ENCODE measurements at places on chromosomes 2 and 18.

GRCh38 chr18:49848115-49848514, 34.8 kb upstream of the ACAA2 start:
- DNase-seq: no peak

GRCh38 chr18:61556862-61557261, 223.6 kb downstream of the CDH20 start:
- no peak for DNase-seq

- DNase-seq: no peak
Observed at GRCh38 chr2:54437588-54437987, 18.5 kb upstream of the SPTBN1 start.

- DNase-seq: no peak
Observed at GRCh38 chr18:54673936-54674335, 82.9 kb downstream of the DYNAP start.

DNA sequence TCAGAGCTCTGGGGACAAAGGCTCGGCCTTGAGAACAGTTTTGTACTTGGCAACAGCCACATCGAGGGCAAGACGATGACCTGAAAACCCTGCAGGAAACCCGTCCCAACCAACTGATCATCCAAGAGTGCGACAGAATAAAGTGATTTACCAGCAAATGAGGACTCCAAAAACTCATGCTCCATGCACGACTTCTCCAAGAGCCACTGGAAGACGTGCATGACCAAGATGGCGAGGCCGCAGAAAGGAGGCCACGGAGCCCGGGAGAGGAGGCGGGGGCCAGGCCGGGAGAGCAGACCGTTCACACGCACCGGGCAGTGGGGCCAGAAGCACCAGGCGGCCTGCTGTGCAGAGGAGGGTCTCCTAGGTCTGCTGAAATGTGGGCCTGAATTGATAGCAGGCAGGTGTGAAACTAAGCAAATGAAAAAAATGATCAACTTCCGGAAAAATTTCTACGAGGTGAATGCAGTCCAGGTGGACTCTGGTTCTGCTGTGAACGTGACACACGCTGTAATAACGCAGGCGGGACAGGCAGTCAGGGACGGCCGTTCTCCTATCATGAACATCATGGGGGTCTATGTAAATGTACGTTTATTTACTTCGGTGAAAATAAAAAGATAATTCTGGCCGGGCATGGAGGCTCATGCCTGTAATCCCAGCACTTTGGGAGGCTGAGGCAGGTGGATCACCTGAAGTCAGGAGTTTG, 252.2 kb downstream of the HDAC4 start:
- no peak for DNase-seq

- no peak for DNase-seq
Observed at GRCh38 chr2:54347622-54348021, 91.6 kb upstream of the TSPYL6 start.

GRCh38 chr18:49967636-49968313, 154.4 kb upstream of the ACAA2 start:
- DNase-seq: no peak

DNA sequence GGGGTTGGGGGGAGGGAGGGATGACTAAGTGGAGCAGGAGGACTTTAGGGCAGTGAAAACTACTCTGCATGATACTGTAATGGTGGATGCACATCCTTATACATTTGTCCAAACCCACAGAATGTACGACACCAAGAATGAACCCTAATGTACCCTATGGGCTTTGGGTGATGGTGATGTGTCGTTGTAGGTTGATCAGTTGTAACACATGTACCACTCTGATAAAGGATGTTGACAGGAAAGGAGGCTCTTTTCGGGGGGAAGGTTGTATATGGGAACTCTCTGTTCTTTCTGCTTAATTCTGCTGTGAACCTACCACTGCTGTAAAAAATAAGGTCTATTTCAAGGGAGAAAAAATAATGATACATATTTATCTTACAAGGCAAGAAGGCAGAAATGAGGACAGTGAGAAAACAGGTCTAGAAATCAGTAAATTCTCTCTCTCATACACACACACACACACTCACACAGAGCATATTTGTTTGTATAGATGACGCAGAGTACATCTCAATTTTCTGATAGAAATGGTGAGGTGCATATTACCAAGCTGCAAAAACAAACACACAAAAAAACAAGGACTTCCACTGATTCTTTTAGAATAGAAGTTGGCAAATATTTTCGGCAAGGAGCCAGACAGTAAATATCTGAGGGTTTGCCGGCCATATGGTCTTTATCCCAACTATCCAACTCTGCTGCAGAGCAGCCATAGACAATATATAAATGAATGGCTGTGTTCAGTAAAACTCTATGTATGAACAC, 20.2 kb downstream of the FAM124B start:
- DNase-seq: peak; percentile 24

DNA sequence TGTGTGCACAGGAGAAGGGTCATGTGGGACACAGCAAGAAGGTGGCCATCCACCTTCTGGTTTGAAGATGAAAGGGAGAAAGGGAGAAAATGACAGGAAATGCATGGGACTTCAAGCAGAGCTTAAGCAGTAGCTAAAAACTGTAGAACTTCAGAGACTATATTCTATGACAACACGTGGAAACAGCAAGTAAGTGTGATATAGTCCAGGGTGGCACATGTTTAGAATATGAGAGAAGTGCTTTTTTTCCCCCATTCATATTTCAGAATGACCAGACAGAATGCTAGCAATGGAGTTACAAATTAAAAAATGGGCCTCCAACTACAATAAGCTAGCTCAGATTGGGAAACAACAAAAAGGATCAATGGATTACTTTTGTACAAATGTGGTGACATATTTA, 1042.2 kb downstream of the TMEM182 start:
- DNase-seq: no peak

DNA sequence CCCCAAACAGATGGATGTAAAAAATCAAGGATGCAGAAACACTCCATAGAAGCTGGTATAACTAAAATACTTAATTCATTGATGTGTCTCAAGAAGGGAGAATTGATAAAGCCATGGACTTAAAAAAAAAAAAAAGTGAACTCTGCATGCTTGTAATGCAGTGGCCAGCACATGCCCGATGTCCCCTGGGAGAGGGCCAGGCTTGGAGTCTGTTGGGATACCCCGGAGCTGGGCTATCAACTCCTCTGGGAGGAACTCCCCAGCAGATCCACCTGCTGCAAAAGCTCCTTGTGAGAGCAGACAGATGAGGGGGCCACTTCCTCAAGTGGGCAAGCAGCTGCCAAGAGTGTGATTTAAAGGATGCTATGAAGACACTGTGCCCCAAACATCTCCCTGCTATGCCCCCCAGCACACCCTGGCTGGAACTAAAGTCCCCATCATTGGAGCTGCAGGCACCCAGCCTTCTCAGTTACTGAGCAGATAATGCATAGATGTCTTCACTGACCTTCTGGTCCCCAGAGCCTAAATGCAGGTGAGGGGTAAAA, 311.5 kb upstream of the ID2 start:
- no peak for DNase-seq

DNA sequence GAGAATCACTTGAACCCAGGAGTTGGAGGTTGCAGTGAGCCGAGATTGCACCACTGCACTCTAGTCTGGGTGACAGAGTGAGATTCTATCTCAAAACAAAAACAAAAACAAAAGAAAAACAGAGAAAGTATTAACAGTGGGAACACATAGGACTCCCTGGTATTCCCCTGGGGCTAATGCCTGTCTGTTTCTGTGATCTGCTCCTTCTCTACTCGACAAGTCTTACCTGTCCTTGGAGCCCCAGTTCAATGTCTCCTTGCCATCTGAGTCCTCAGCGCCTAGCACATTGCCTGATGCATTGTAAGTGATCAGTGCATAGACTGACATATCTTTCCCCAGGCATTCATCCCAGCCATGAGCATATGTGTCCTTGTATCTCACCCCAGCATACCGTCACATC, 85.8 kb downstream of the ASAP2 start:
- DNase-seq: no peak

DNA sequence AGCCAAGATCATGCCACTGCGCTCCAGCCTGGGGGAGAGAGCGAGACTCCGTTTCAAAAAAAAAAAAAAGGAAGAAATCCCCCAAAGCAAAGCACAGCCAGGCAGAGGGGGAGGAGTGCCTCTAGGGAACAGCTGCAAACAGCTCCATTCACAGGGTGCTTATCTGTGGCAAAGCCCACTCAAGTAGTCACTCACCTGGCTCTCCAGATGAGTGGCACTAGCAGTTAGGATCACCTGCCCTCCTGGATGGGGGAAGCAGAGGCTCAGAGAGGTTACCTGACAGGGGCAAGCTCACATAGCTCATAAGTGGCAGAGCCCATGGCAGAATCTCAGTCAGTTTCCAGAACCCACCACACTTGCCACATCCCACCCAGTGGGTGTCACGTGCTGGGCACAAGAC, 30.3 kb downstream of the TFCP2L1 start:
- DNase-seq: peak; percentile 72

DNA sequence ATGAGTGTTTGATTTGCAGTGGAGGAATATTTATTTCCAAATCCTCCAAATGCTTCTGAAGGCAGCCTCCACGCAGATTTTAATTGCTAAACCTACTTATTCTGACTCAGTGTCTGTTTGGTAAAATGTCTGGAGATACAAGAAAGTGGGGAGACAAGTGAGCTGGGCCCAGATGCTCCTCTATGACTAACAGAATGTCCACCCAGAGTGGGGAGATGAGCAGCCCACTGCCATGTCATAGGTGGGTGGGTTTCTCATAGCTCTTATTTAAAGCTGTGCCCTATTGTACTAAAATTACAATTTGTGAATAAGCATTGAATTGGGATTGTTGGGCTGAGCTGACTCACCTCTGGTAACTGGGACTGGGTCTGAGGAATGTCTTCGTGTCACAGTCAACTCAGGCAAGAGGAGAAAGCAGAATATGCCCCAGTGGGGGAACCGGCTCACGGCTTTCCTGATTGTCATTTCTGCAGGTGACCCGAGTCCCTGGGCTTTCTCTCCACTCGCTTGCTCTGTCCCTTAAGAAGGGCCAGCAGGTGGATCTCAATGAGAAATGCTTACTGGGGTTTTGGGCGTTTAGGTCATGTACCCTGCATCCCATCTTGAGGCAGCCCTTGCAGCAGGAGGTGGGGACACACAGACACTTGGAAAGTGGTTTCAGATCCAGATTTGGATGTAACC, 116.3 kb upstream of the SPRED2 start:
- DNase-seq: no peak

Data from NCI-H2171 treated with DMSO at 0.1 percent for 48 hours (cell line).